ENCODE measurements at places on chromosomes 6 and 20.

- no peak for DNase-seq
Observed at GRCh38 chr20:63672666-63673065, 14.6 kb downstream of the RTEL1 start.

- DNase-seq = no peak
Observed at GRCh38 chr6:24901698-24902328, 33.9 kb downstream of the RIPOR2 start.

DNA sequence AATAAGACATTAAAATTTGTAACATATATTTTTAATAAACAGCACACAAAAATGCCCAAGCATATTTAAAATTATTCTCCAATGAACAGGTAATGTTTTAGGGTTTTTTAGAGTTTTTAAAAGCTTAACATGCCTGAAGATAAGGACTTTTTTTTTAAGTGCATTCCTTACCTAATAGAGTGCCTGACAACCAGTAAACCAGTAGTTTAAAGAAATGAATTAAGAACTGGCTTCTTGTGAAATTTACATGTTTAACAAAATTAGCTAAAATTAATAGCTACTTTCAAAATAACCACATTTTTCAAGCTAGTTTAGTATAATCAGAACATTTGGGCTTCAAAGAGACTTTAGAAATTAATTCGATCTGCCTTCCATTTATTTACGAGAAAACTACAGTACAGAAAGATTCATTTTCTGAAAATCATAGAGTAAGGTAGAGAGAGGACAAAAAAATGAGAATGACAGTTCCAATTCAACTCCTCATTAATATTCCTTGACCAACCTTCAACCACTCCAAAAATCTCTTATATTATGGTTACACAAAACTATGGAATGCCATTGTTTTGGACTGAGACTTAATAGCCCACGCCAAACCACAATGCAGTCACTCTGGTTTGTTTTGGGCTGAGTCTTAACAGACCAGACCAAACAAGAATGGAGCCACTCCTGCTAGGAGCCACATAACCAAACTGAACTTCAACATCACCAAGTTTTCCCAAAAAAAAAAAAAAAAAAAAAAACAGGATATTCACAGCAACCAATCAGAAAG is 5.7 kb upstream of the PLN start:
- DNase-seq = no peak

DNA sequence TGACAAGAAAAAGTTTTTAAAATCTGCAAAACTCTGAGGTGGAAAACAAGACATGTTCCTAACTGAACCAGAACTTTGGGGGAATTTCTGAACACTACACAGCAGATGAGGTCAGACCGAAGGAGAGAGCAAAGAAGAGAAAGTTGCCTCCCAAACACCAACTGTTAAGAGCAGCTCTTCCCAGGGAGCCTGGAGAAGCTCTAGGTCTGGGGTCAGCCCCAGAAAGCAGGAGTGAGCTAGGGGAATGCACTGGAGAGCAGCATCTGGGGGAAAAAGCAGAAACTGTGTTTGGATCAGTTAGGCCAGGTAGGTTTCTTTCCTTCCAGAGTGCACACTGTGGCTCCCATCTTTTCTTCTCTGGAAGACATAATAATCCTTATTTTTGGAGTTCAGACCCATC is 41.3 kb downstream of the FKBP5 start:
- DNase-seq = no peak

GRCh38 chr20:8150591-8150990 is 18.5 kb downstream of the PLCB1 start:
- DNase-seq = no peak

DNA sequence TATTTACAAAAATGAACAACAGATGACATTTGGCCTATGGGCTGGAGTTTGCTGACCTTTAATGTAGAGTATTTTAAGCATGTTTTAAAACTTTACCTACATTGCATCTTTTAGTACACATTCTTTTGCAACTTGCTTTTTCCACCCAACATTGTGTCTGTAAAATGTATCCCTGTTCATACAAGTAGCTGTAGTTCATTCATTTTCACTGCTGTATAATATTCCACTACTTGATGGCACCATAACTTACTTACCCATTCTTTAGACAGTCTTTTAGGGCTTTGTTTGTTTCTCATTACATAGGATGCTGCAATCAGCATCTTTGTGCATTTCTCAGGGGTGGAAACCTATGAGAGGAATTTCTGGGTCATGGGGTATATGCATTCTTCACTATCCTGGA is 115.1 kb downstream of the EYA2 start:
- DNase-seq = no peak

- DNase-seq = no peak
Observed at GRCh38 chr6:169852504-169853195, 101.2 kb downstream of the ERMARD start.

GRCh38 chr20:56900252-56900651 is 271.1 kb downstream of the TFAP2C start:
- no peak for DNase-seq

DNA sequence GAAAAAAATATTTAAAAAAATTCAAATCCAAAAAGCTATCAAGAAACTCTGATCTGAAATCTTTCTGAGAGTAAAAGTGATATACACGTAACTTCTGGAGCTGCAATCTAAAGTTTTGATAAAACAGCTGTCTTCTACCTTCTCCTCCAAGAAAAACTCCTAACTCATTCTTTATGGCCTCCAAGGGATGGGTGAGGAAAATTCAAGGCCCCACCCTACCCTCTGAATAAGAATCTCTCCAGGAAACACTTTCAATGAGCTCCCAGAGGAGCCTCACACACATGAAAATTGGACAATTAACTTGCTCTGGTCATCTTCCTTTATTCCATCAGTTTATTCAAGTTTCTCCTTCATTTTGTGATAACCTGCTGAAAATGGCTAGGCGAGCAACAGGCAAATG is 93.4 kb downstream of the FNDC1 start:
- DNase-seq = no peak

DNA sequence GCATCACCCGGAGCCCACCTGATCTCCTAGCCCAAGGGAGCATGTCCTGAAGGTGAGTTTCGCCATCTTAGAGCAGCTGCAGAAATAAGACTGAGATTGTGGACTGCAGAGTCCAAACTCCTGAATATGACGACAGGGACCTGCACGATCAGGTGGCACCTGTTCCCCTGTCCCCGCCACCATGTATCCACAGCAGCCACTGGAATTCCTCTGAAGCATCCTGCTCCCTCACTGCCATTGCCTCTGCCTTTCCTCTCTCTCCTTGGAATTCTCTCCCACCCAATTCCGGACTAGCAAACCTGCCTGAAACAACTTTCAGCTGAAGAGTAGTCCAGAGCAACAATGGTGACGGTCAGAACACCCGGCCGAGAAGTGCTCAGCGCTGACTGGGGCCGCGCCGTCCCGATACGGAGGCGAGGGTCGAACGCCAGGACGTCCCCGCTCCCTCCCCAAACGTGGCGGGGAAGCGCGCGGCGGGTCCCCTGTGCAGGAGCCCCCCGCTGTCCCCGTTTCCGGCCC is 694 bp upstream of the FAM120B start:
- no peak for DNase-seq

DNA sequence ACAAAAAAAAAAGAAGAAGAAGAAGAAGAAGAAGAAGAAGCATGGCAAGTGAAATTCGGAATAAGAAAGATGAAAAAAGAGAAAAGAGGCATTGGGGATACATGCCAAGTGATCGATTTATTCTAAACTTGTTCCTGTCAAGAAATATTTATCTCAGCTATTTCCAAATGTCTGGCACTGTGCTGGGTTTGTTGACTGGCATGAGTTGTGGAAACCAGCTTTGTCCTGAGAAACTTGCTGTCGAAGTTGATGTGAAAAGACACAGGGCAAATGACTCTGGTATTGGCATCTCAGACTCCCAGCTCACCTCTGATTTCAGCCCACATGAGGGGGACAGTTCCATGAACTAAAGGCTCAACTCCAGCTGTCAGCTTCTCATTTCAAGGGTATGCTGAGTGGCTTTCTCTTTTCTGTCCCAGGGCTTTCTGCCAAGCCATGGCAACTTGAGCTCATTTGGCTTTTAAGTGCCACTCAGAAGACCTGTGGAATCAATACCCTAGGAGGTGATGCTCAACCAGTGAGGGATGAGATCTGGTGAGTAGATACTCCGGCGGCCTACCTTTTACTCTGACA is 253.3 kb upstream of the JAG1 start:
- DNase-seq = no peak

DNA sequence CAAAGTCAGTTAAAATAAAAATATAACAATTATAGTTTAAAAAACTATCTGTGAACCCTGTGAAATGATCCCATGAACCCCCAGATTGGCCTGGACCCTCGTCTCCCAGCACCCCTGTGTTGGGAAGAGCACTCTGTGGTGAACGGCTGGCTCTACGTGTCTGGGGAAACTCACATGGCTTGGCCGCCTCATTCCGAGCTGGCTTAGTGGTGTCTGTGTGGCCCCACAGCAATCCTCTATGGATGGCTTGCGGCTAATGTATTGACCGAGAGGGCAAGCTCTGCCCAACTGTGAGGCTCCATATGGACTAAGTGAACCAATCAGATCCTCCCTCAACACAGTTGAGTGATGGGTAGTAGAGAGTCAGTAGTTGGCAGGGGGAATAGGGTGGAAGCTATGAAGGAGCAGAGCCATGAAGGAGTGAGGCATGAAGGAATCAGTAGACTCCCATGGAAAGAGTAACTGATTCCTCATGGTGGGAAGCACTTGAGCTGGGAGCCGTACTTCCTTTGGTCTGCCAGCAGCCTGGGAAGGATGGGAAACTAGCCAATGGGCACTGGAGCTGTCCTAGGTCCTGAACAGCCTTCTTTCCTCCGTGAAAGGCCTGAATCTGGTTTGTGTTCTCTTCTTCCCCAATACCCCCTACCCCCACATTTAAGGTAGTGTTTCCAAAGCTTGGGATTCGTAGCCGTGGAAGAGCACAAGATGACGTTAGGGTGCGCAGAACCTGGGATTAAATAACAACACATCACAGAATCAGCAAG is 21.6 kb upstream of the ZNF831 start:
- peak; percentile 60 for DNase-seq

- DNase-seq = peak; percentile 71
Observed at GRCh38 chr6:33935439-33936080, 131.8 kb upstream of the MLN start.

DNA sequence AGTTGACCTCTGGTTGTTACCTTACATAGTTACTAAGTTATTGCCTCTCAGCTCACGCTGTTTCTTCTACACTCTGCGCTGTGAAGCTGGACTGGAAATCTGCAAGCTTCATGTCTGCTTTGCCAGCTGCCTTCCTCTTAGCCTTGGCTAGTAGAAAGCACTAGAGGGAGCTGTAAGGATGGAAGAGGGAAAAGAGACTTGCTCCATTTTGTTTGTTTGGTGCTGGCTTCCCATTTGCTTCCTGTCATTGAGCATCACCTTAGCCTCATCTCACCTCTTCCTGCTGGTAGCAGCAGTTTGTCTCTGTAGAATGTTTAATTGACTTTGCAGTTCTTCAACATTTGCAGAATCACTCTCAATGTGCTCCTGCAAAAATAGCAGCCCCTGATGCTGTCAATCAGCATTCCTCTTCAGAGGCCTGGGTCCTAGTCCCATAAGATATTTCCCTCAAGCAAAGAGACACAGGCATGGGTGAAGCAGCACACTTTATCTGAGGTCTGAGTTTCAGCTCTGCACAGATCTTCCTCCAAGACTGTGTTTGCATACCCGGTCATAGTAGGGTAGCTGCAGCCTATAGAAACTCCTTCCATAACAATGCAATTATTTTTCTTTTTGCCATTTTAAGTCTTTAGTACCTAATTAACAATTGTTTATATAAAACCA is 302.2 kb upstream of the EPHA7 start:
- DNase-seq = peak; percentile 44

GRCh38 chr6:21771626-21772320 is 178.2 kb downstream of the SOX4 start:
- peak; percentile 48 for DNase-seq

DNA sequence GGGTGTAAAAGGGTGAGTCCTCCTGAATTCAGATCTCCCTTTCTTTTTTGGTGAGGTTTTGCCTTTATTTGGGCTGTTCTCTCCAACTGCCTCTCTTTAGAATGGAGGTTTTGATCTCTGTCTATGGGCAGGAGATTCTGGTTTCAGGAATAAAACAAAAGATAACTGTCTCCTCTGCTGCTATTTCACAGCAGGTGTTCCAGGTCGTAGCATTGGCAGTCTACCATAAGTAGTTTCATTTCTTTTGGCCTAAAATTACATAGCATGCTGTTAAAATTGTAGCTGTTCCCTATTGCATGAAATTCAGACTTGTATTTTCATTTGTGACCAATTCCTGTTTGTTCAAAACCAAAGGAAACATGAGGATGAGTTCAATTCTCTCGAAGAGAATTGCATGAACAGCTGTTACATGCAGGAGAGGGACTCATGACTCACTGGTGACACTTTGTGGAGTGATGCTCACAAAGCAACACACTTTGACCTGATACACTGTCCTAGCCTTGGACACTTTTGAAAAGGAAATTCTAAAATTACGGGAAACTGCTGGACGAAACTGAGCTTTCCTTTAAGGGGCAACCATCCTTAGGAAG is 76.8 kb upstream of the SIRPG start:
- DNase-seq = peak; percentile 15

DNA sequence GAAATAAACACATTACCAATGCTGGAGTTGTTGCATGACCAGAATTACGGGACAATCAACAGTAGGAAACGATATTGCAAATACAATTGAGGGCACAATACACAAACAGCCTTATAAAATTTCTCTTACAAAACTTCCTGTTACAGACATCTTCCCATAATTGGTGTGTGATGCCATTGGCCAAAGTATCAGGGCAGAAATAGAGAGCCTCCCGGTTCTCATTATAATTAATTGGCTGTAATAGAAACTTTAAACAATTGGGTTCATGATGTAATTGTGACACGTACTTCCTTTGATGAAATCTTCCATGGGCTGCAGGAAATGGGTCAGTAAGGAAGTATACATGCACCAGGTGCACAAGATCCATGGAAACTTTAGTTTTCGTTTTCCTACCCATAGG is 40.3 kb upstream of the RALGAPA2 start:
- DNase-seq = no peak

DNA sequence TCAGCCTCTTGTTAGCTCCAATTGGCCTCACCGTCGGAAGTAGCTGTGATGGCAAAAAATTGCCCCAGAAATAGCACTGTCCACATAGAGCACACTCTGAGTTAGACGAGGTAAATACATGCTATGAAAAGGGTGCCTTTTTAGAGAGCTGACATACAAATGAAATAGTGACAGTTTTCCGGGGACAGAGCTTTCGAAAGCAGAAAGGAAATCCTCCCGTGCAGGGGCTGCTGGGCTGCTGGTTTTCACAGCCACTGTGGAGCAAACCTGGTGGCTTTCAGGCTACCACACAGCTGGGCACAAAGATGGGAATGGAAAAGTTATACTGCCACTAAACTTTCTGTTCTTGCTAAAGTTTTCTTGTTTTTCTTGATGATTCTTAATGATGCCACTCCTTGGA is 8.3 kb downstream of the SLPI start:
- DNase-seq = no peak
